ENCODE measurements at places on chromosomes 5 and 9.

- DNase-seq = no peak
Observed at GRCh38 chr9:136021171-136021871, 60.1 kb upstream of the UBAC1 start.

DNA sequence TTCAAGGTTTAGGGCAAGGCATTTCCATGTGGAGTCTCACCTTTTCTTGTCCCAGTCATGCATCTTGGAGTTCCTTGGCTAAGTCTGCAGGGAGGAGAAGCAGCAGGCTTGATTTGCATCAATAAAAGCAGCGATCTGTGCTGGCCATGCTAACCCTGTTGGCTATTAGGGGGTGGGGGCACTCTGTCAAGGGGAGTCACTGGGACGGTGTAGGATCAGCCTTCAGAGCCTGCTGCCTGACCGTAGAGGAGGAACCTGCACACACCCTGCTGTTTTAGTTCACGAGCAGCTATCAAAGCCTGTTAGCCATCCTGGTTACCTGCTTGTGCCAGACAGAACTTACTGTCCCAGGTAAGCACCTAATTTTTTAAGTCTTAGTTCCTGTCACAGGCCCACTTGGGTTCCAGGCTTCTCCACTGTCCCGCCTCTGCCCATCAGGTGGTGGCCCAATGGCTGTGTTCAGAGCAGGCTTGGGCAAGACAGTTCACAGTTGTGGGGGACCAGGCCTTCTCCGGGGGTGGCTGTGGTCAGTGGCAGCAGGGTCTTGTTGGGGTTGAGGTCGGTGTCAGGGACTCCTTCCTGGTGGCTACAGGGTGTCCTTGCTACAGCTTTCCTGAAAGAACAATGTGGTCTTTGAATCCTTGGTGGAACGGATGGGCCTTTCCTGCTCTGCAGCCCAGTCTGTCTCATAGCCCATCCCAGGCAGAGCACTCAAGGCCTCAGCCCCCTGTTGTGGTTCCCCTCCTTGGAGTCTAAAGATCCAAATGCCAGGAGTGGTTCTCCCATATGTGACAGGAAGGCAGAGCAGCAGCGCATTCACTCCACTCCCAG is 43.7 kb downstream of the SECISBP2 start:
- no peak for DNase-seq

DNA sequence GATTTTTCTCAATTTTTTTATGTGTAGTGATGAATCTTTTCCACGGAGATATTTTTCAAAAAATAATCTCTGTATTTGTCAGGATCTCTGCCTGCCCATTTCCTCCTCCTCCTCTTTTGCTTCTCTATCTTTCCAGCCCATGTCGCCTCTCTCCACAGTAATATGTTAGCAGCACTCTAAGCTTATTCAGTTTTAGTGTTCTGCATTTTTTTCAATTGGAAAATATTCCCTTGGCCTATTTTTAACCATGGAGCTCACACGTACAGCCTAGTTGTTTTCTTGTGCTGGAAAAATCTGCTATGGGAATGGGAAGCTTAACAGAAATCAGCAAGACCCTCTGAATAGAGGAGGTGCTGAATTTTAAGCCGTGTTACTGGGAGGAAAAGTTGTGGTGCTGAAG is 16.3 kb downstream of the TRPC7 start:
- DNase-seq = no peak

- no peak for DNase-seq
Observed at GRCh38 chr9:21840647-21841046, 38.2 kb downstream of the MTAP start.

DNA sequence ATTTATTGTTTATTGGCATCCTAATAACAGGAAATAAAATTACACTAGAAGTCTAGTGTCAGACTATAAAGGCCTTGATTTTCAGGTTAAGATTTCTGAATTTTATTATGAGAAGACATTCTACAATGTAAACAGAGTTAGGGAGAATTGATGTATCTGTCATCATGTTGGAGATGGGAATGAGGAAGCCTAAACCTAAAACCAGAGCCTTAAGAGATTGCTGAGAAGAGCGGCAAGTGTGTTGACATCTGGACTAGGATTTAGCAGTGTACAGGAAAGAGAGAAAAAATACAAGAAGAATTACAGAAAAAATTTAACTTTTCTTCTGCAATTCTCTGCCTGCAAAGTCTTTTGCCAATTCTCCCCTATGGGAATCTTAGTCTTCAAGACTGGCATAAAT is 525.5 kb downstream of the NR2F1-AS1 start:
- no peak for DNase-seq
